ENCODE measurements at places on chromosomes 11 and 22.

DNA sequence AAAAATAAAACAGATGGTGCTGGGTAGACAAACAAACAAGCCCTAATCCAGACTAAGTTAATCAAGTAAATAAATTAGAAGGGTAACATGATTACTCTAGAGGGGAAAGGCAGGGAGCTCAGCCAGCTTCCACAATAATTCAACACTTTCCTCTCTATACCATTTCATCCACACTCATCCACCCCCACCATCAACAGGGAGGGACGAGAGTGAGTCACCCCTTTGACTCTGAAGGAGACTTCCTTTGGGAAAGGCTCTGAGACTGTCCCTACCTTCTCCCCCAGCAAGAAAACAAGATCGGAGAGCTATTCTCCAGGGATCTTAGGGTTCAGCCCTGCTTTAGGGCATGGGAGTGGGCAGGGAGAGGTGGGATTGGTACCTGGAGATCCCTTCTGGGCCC is 33.1 kb downstream of the TRIM66 start:
- DNase-seq, result no peak

DNA sequence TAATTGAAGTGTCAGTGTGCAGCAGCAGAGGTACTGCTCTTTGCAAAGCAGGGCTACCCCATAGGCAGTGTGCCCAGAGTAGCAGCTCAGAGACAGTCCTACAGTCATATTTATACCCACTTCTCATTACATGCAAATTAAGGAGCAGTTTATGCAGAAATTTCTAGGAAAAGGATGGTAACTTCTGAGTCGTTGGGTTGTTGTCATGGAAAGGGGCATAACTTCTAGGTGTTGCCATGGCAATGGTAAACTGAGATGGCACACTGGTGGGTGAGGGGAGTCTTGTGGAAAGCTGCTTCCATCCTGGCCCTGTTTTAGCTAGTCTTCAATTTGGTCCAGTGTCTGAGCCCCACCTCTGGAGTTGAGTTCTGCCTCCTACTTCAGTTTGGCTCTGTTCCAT is 77.4 kb downstream of the MN1 start:
- DNase-seq, result no peak

- no peak for DNase-seq
Observed at GRCh38 chr11:95736355-95736754, 53.2 kb downstream of the FAM76B start.

GRCh38 chr22:17785185-17786184 is 11.2 kb upstream of the BID start:
- DNase-seq, result no peak

- no peak for DNase-seq
Observed at GRCh38 chr11:65593518-65594414, 1.8 kb downstream of the KCNK7 start.

DNA sequence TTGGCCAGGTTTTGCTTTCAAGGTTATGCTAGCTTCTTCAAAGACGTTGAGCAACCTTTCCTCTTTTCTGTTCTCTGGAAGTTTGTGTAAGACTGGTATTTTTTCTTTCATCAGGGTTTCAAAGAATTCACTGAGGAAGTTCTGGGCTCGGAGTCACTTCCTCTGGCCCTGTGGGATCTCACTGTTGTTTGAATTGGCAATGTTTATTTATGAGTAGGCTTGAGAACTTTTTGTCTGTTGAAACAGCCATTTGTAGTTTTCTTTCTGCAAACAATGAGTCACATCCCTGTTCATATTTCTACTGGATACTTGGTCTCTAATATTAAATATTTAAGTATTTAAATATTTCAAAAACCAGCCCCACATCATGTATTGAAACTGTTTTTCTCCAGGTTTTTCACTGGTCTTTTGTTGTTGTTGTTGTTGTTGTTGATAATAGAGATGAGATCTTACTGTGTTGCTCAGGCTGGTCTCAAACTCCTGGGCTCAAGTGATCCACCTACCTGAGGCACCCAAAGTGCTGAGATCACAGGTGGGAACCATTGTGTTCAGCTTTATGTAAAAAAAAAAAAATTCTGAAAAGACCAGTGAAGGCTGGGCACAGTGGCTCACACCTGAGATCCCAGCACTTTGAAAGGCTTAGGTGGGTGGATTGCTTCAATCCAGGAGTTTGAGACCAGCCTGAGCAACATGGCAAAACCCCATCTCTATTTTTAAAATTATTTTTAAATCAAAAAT is 26.9 kb downstream of the SUSD2 start:
- peak; percentile 82 for DNase-seq

GRCh38 chr11:1751531-1751921 is 1.1 kb upstream of the IFITM10 start:
- DNase-seq, result no peak

GRCh38 chr11:17642980-17643379 is 76.4 kb upstream of the MYOD1 start:
- no peak for DNase-seq

DNA sequence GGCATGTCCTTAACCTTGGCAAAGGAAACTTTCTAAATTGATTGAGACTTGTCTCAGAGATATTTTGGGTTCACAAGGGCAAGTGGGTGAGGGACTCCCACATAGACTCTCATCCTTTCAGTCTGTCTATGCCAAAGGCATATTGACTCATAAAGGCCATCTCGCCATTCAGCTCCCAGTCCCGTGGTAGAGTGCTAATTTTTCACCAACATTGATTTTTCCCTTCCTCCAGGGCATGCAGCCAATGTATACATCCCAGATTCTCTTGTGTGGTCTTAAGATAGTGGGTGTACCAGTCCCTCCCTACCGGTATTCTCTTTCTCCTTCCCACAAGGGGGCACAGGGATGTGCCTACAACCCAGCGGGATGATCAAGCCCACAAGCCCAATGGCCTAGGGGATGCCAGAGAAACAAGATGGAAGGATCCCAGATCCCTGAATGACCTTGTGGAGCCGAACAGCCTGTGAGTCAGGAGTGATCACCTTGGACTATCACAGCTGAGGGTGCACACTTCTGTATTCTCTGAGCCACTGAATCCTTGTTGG is 7.9 kb downstream of the C11orf96 start:
- DNase-seq, result no peak

DNA sequence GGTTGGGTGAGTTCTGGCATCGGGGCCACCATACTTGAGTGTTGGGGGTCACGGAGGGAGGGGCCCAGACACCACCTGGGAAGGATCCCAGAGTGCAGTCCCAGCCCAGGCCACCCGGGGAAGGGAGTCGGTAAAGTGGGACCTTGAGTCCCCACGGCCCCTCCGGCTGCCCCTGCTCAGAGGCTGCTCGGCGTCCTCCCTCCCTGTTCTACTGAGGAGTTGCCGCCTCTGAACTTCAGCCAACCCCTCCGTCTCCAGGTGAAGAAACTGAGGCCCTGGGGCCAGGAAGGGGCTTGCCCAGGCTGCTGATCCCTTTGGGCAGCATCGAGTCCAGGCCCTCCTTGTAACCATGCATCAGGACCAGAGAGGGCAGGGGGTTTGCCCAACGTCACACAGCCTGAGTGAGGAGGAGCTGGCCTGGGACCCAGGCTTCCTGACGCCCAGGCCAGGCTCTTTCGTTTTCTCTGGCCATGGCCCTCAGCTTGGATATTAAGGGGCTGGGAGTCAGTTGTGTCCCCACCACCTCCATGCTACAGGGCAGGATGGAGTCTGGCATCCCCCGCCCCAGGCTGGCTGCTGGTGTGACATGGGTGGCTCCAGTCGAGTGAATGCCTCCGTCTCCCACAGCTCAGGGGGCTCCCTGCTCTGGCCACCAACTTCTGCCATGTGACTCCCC is 1.3 kb downstream of the PARVG start:
- DNase-seq, result no peak

GRCh38 chr11:94449437-94449836 is 44.2 kb downstream of the MRE11 start:
- DNase-seq, result no peak

DNA sequence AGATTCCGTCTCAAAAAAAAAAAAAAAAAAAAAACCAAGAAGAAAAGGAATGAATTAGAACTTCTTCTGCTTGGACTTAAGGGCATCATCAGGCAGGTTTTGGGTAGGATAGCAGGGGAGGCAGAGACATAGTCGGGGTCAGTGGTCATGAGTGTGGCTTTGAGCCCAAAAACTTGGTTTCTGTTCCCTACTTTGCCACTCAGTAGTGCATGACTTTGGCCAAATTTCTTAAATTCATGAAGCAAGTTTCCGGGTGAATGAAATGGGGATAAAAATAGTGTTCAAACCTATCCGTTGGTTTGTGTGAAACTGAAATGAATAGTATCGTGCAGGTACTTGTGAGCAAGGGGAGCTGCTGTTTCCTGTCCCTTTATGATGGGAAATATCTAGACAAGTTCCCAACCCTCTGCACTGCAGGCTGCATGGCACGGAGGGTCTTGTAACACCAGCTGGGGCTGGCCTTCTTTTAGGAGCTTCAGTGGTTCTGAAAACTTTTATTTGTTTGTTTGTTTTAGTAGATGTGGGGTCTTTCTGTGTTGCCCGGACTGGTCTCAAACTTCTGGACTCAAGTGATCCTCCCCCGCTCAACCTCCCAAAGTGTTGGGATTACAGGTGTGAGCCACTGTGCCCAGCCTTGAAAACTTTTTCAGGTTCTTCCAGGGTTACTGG is 18.4 kb downstream of the NEAT1 start:
- DNase-seq, result peak; percentile 46

DNA sequence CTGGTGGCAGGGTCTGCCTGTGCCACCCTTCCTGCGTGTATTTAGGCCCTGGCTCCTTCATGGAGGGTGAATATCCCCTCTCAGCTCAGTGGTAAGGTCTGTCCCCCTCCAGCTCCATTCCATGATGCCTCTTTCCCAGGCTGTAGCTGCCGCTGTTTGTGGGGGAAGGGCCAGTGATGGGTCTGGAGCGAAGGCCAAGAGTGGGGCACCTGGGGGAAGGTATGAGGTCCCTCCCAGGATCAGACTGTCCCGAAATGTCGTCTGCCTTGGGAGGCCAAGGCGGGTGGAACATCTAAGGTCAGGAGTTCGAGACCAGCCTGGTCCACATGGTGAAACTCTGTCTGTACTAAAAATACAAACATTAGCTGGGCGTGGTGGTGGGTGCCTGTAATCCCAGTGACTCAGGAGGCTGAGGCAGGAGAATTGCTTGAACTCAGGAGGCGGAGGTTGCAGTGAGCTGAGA is 1.1 kb downstream of the CD151 start:
- DNase-seq, result no peak

DNA sequence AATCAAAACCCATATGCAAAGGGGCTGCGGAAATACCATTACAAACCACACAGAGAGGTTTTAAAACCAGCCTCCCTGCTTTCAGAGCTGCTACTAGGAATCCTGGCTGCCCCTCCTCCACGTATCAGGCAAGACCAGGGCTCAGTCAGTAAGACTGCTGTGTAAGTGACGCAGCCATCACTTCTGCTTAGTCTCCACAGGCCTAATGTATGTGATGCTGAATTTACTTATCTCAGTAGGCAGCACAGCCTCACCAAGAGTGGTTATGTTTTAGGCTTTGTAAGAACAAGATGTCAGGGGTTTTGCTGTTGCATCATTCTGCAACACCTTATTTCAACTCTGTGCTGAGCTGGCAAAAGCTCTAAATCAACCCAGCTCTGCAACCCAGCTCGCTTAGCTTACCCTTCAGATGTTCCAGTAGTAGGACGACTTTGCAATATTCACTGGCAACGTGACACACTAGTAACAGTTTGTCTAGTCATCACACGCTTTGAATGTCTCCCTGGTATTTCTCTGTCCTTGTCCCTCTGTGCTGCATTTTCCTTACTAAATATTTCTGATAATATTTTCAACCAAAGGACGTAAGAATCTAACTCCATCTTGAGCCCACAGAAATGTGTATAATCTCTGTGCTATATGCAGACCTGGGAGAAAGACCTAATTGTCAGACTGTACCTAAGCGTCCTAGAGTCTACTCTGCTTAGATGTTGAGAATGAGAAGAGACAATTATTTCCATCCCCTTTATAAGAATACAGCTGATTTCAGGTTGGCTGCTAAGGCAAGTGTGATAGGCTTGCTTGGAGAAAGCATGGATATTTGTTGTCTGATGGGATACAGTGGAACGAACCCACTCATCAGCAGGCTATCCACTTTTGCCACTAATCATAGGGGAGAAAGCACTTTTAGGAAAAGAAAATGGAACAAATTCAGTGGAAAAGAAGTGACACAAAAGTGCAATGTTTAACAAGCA is 72.2 kb downstream of the LARGE2 start:
- DNase-seq, result no peak
